ENCODE measurements at places on chromosomes 5 and 9.

DNA sequence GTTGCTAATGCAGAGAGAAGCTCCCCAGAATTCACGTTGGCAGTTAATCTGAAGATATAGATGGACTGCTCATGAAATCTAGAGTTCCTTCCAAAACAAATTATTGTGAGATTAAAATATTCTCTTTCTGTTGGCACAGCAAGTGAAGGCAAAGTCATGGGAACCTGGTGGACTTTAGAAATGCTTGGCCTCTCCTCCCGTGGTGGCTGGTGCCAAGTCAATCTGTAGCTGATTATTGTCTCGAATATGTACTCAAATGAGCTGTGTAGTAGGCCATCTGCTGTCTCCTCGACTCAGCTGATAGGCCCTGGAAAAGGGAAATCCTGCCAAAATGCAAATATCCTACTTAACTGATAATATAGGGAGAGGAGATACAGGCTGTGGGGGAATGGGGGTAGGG is 69.3 kb downstream of the DAPK1 start:
- no peak for DNase-seq

- DNase-seq, result no peak
Observed at GRCh38 chr9:108272349-108272899, 583.4 kb downstream of the ACTL7B start.

DNA sequence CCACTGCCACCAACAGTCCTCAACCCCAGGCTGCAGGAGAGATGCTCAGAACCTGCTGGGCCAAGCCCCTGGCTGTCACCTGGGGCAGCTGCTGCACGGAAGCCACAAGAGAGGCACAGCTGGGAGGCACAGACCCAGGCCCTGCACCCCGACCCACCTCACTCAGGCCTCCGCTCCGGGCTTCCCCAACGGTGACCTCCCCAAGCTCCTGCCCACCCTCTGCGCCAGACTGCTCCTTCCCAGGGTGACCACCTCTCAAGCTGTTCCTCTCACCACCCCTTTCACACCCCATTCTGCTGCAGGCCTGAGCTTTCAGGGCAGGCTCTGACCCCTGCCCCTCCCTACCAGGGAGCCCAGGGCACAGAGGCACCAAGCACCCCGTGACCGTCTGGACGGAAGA is 33.0 kb downstream of the VAV2 start:
- DNase-seq, result no peak

GRCh38 chr5:174430940-174431339 is 293.4 kb upstream of the MSX2 start:
- DNase-seq, result no peak

DNA sequence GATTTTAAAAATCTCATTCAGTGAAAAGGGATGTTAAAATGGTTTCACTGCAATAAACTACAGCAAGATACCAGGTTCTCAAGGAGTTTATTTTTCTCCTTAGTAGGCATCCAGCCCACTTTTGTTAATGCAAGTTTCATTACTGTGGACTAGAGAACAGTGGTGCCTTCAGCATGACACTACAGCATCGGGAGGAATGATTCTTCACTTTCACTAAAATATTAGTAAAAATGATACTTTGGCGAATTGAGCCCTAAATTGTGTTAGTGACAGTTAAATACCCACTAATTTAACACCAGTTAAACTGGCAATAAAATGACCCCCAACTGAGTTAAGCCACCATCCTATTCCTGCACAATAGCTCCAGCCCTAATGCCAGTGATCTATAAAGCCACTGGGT is 152.2 kb upstream of the MPDZ start:
- DNase-seq, result no peak

GRCh38 chr9:89945133-89945532 is 340.3 kb downstream of the GADD45G start:
- no peak for DNase-seq

DNA sequence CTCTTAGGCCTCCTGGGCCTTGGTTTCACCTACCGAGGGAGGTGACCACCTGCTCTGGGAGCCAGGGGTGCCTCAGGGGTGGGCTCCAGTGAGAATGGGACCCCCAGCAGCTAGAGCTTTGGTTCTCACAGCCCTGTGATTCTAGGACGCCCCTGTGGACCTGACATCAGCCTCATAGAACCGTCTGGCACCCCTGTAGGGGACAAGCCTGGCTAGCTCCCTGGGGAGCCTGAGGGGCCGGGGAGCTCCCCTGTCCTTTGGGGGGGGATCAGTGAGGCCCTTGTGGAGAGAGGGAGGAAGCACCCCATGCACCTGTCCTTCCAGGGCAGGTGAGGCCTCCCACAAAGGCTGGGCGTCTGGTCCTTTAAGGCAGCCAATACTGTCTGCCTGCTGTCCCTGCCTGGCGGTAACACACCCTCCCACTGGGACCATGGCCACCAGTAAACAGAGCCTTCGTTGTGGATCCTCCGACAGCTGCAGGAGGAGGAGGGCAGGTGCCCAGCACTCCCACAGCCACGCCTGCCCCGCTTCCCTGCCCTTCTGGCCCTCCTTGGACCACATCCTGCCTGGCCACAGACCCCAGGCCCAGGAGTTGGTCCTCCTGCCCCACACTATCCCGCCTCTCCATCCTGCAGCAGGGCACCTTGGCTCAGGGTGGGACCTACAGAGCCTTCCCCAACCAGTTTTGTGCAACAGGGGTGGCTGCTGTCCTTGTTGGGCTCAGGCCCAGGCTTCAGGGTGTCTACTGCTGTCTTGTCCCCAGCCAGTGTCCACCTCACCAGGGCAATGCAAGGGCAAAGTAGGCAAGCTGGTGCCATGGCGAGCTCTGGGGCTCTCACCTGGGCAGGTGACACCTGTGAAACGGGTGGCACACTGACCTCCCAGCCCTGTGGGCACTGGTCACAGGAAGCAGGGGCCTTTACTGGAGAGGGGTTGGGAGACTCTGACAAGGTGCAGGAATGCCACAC is 3.0 kb upstream of the TUBB4B start:
- DNase-seq, result no peak
